Astrocyte (in vitro differentiated cells and primary cell): ENCODE measurements at places on chromosomes 4 and X. TPM values are rescaled to one million over a fixed set of nuclear protein-coding genes. Genes with fewer than 3 reads are reported as not detected.

DNA sequence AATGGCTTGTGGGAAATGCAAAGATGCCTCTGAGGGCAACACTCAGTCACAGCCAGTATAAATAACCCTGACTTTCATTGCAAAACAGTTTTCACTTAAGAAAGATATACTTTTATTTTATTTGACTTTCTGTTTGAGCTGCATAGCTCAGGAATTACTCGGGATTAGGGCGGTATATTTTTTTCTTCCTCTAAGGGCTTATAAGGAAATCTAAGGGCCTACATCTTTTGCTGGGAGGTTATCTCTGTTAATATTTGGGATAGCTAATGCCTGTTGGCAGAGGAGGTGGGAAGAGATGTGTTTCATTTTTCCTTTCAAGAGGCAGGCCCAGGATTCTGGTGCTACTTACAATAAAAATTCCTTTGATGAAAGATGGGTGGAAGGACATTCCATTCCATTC is 28.8 kb upstream of the EGFL6 start:
- H3K4me1 ChIP-seq, result no peaks in the 10 kb centered on the region
- no peak for DNase-seq
- H3K27me3 ChIP-seq, result no peaks in the 10 kb centered on the region
- H3K36me3 ChIP-seq, result no peaks in the 10 kb centered on the region
- no peak overlapping the region for H3K27ac ChIP-seq

The HMGB3 gene
- 25.8 and 34.7 TPM in 2 replicates for total RNA-seq

GRCh38 chrX:69630147-69630546 is 14.2 kb downstream of the EDA start:
- H3K36me3 ChIP-seq, result no peaks in the 10 kb centered on the region
- H3K27ac ChIP-seq, result no peak overlapping the region
- no peaks in the 10 kb centered on the region for H3K27me3 ChIP-seq
- no peaks in the 10 kb centered on the region for H3K4me1 ChIP-seq

DNA sequence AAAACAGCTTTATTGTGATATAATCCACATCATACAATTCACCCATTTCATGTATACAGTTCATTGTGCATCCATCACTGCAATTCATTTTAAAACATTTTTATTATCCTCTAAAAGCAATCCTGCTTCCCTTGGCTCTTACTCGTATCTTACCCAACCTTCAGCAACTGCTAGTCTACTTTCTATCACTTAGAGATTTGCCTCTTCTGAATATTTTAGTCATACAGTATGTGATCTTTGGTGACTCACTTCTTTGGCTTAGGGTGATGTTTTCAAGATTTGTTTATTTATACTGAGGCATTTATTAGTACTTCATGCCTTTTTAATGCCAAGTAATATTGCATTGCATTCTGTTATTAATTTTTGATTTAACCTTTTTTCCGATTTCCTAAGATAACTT is 15.0 kb upstream of the MSMO1 start:
- H3K4me1 ChIP-seq, result no peaks in the 10 kb centered on the region
- no peaks in the 10 kb centered on the region for H3K27me3 ChIP-seq
- H3K36me3 ChIP-seq, result peaks cover 4% of the 10 kb centered on the region
- no peak overlapping the region for H3K27ac ChIP-seq

The ZAR1 gene
- total RNA-seq, result not detected in 2 replicates

DNA sequence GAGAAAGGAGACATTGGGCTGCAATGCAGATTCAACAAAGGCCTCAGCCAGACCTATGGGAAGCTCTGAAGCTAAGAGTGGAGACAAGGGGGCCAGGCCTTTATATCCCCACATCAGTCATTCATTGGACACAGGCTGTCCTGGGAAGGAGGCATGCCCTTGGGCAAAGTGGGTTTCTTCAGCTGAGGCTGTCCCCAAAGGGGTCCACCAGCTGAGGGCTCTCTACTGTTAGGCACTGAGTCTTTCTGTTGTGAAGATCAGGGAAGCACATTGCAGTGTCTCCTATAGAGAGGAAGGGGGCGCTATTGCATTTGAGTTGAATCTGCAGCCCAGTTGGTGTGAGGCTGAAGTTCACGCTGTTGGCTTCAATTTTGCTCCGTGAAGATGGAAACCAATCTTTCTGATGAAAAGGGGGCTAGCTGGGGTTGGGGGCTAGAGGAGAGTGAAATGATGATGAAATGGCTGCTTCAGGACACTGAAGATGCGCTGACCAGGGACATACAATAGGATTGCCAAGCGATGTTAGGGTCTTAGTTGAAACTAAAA is 48.0 kb downstream of the SLC25A5 start:
- no peaks in the 10 kb centered on the region for H3K4me1 ChIP-seq

GRCh38 chr4:59518005-59518823 is 1681.9 kb upstream of the ADGRL3 start:
- no peaks in the 10 kb centered on the region for H3K36me3 ChIP-seq
- H3K27ac ChIP-seq, result no peak overlapping the region
- no peak for DNase-seq
- no peaks in the 10 kb centered on the region for H3K4me1 ChIP-seq
- no peaks in the 10 kb centered on the region for H3K27me3 ChIP-seq
- H3K4me3 ChIP-seq, result no peak overlapping the region

- DNase-seq, result no peak
- H3K36me3 ChIP-seq, result no peaks in the 10 kb centered on the region
- no peaks in the 10 kb centered on the region for H3K27me3 ChIP-seq
- peaks cover 12% of the 10 kb centered on the region for H3K4me1 ChIP-seq
Measured at GRCh38 chr4:6325788-6326290, 56.2 kb downstream of the WFS1 start.

GRCh38 chr4:86921608-86922252 is 13.1 kb upstream of the AFF1 start:
- H3K36me3 ChIP-seq, result no peaks in the 10 kb centered on the region
- no peaks in the 10 kb centered on the region for H3K27me3 ChIP-seq
- H3K4me1 ChIP-seq, result peaks cover 16% of the 10 kb centered on the region
- no peak overlapping the region for H3K27ac ChIP-seq
- no peak overlapping the region for H3K4me3 ChIP-seq

- H3K36me3 ChIP-seq, result no peaks in the 10 kb centered on the region
- H3K4me3 ChIP-seq, result no peak overlapping the region
- no peaks in the 10 kb centered on the region for H3K4me1 ChIP-seq
- H3K27me3 ChIP-seq, result no peaks in the 10 kb centered on the region
- DNase-seq, result no peak
- H3K27ac ChIP-seq, result no peak overlapping the region
Measured at GRCh38 chr4:172650758-172651530, 517.7 kb upstream of the GALNT7 start.

The DCHS2 gene
- 0.25 and 0.36 TPM in 2 replicates for total RNA-seq

DNA sequence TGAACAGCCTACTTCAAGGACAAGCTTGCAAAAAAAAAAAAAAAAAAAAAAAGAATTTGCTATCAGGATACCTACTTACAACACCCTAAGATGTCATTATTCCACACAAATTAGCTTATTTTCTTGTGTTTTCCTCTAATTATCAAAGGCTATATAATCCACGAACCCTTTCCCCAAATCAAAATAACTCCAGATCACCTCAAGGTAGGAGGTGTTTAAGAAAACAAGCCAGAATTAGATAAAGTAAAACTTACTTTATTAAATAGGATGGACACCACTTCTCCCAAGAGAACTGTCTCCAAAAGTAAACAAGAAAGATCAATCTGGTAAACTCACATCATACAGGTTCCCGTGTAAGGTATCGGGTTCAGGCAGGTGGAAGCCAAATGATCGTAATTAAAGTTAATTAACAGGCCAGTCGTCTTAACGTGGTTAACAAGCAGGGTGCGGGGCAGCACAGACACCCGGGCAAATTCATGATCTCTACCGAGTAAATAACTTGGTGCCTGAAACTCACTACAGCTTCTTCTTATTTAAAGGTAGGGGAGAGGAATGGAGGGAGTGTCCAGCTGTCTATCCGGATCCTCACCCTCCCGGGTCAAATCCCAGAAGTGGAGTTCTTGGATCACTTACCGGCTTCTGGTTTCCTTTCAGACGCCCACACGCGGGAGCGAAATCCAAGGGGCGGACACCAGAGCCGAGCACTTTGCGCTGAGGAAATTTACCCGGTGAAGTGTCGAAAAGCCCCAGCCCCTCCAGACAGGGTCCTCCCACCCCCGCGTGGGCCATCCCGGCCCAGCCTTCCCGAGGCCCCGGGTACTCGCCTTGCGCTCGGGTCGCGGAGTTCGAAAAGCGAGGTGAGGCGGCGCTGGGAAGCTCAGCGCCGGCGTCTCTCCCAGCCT is 708 bp downstream of the ARAP2 start:
- peak overlapping the region; percentile 27 for H3K27ac ChIP-seq
- H3K4me3 ChIP-seq, result peak overlapping the region; percentile 70
- H3K4me1 ChIP-seq, result peaks cover 10% of the 10 kb centered on the region
- no peaks in the 10 kb centered on the region for H3K36me3 ChIP-seq

The CT45A10 gene
- total RNA-seq, result not detected in 2 replicates

- peak; percentile 34 for DNase-seq
- peak overlapping the region; percentile 44 for H3K27ac ChIP-seq
- no peaks in the 10 kb centered on the region for H3K36me3 ChIP-seq
Measured at GRCh38 chrX:43971966-43972961, 926 bp downstream of the NDP start.

- peaks cover 2% of the 10 kb centered on the region for H3K36me3 ChIP-seq
- DNase-seq, result peak; percentile 25
- peak overlapping the region; percentile 96 for H3K4me3 ChIP-seq
Measured at GRCh38 chrX:46837558-46838485, 979 bp downstream of the RP2 start.

DNA sequence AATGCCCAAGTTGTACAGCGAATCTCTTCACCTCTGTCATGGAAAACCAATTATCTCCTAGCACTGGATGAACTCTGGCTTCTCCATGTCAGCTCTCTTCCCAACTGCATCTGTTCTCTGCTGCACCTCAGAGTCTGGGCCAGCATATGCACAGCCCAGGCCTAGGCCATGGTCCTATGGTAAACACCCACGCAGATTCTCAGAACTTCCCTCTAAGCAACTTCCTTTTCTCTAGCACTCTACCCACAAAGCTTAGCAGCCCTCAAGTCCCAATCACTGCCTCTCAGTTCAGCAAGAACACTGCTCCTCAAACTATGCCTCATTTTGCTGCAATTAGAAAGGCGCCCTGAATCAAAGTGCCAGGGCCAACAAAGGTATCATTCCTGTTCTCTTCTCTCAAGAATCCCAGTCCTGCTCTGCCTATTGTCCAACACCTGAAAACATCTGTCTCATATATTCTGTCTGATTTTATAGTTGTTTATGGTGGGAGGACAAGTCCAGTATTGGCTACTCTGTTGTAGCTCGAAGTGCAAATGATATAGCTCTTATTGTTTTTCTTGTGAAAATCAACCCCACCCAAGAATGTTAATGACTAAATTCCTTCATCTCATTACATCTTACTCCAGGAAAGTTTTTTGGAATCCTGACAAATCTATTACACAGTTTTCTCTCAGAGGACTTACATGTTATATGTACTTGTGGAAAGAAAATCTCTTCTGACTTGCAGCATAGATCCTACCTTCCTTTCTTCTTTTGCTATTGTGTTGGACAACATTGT is 85.4 kb downstream of the DCHS2 start:
- no peak overlapping the region for H3K4me3 ChIP-seq
- DNase-seq, result no peak
- H3K27me3 ChIP-seq, result no peaks in the 10 kb centered on the region
- no peaks in the 10 kb centered on the region for H3K36me3 ChIP-seq
- H3K4me1 ChIP-seq, result no peaks in the 10 kb centered on the region

The ABCG2 gene
- 0.34 and 2.5 TPM in 2 replicates for total RNA-seq

DNA sequence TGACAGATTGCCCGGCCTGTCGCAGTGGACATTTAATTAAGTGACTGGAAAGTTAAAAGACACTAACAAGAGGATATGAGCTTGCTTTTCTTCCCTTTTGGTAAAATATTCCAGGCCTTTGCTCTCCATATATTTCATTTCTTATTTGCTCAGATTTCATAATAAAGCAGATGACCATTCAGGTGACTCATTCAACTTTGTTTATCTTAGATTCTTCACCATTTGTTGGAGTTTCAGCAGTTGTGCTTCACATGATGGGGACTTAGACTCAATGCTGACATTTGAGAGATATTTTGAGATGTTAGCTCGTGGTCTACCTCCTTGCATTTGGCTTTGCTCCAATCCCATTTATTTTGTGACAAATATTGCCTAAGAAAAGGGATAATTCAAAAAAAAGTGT is 312.2 kb downstream of the ARHGAP24 start:
- no peaks in the 10 kb centered on the region for H3K27me3 ChIP-seq
- no peaks in the 10 kb centered on the region for H3K36me3 ChIP-seq

GRCh38 chrX:151538190-151539122 is 25.0 kb upstream of the PASD1 start:
- DNase-seq, result no peak
- H3K36me3 ChIP-seq, result no peaks in the 10 kb centered on the region
- H3K4me1 ChIP-seq, result no peaks in the 10 kb centered on the region
- H3K27me3 ChIP-seq, result no peaks in the 10 kb centered on the region
- no peak overlapping the region for H3K4me3 ChIP-seq
- H3K27ac ChIP-seq, result no peak overlapping the region

DNA sequence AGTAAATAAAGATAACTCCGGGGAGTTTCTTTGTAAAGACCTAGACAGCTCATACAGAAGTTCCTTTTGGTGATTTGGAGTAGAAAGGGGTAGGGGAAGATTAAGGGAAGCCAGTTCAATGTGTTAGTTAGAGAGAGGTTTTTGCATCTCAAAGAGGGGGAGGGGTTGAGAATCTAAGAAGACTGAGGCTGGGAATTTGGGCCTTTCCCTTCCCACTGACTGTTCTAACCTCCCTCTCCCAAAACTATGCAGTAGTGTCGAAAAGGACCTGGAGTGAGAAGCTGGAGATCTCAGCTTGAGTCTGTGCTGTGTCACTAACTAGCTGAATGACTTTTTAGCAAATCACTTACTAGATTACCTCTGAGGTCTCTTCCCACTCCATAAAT is 55.7 kb upstream of the CCDC160 start:
- no peak overlapping the region for H3K27ac ChIP-seq
- H3K36me3 ChIP-seq, result no peaks in the 10 kb centered on the region
- H3K27me3 ChIP-seq, result no peaks in the 10 kb centered on the region
- no peak for DNase-seq

- H3K27me3 ChIP-seq, result no peaks in the 10 kb centered on the region
- peaks cover 2% of the 10 kb centered on the region for H3K4me1 ChIP-seq
- H3K4me3 ChIP-seq, result no peak overlapping the region
- no peaks in the 10 kb centered on the region for H3K36me3 ChIP-seq
- DNase-seq, result no peak
Measured at GRCh38 chrX:20217906-20218305, 48.8 kb downstream of the RPS6KA3 start.

DNA sequence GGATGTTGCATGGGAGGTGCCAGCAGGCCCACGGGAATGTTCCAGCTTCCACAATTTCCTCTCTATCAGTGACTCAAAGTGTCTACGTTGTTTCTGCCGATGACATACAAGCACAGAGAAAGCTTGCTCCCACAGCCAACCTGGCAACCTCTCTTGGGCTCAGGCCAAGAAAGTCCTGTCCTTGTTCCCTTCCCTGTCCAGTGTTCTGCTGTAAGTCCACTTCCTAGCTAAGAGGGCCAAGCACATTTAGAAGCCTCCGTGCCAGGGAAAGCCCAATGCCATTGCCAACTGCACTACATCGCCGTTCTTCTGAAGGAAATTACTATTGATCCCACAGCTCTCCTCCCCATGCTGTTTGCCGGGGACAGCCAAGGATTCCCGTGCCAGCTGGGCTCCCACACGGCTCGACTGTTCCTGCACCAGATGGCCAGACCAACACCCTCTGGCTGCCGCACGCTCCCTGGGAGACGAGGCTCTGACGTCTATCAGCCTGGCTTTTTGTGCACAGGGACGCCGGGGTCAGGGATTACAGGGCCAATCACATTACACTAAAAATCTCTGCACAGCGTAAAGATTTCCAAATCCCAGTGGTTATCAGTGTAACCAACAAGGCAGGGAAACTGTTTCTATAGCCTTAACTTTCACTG is 284.0 kb downstream of the BCOR start:
- H3K4me3 ChIP-seq, result no peak overlapping the region
- DNase-seq, result peak; percentile 75
- H3K27me3 ChIP-seq, result no peaks in the 10 kb centered on the region
- no peaks in the 10 kb centered on the region for H3K36me3 ChIP-seq

- H3K4me3 ChIP-seq, result no peak overlapping the region
- no peaks in the 10 kb centered on the region for H3K27me3 ChIP-seq
- H3K36me3 ChIP-seq, result no peaks in the 10 kb centered on the region
- H3K4me1 ChIP-seq, result peaks cover 10% of the 10 kb centered on the region
- peak; percentile 58 for DNase-seq
Measured at GRCh38 chr4:182600093-182600492, 317.1 kb downstream of the DCTD start.

The GPC4 gene
- total RNA-seq, result 71.9 and 86.4 TPM in 2 replicates
